ENCODE measurements at places on chromosomes 6 and 20.
A peak's percentile ranks its signal among the peaks of the same experiment; 100 is the strongest.

GRCh38 chr6:27388293-27389197 lies at the start of gene ZNF391:
TSS of gene ZNF391 (plus strand) at chr6:27388759. CDS start at chr6:27400371, 11,612 bp downstream.
- peak within 1 kb of the TSS; percentile 90 for H3K27ac ChIP-seq
- H3K36me3 ChIP-seq, result no peaks in the 10 kb centered on the region
- DNase-seq, result peak; percentile 79
- no peaks in the 10 kb centered on the region for H3K27me3 ChIP-seq

- no peak overlapping the region for H3K27ac ChIP-seq
- peaks cover 10% of the 10 kb centered on the region for H3K4me1 ChIP-seq
- DNase-seq, result no peak
- H3K4me3 ChIP-seq, result no peak overlapping the region
Observed at GRCh38 chr6:137290601-137291261, 71.5 kb upstream of the IFNGR1 start.

GRCh38 chr6:44217332-44218143 lies 812 bp downstream of the MYMX start:
- DNase-seq, result no peak
- no peak overlapping the region for H3K27ac ChIP-seq
- H3K4me3 ChIP-seq, result no peak overlapping the region
- peaks cover 9% of the 10 kb centered on the region for H3K27me3 ChIP-seq
- peaks cover 33% of the 10 kb centered on the region for H3K4me1 ChIP-seq

- no peak overlapping the region for H3K4me3 ChIP-seq
- H3K4me1 ChIP-seq, result no peaks in the 10 kb centered on the region
- H3K27me3 ChIP-seq, result peaks cover 1% of the 10 kb centered on the region
- no peak overlapping the region for H3K27ac ChIP-seq
Observed at GRCh38 chr20:61937146-61937962, 128.3 kb downstream of the TAF4 start.

DNA sequence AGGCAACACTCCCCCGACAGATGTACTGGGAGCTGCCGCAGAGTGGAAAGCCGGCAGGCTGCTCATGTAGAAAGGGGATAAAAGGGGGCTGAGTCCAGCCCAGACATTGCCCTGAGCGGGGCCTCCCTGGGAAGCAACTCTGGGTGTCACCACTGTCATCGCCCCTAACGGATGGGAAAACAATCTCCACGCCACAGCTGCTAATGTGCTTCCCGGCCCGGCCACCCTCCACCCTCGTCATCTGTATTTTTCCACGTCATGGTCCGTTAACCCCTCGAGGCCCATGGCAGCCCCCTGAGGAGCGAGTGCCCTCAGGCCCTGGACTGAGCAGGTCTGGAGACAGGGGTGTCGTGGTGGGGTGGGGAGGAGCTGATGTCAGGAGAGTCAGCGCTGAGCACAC lies 227.4 kb downstream of the DLL1 start:
- no peak for DNase-seq
- no peaks in the 10 kb centered on the region for H3K27me3 ChIP-seq
- no peak overlapping the region for H3K4me3 ChIP-seq
- H3K27ac ChIP-seq, result no peak overlapping the region
- H3K4me1 ChIP-seq, result no peaks in the 10 kb centered on the region

DNA sequence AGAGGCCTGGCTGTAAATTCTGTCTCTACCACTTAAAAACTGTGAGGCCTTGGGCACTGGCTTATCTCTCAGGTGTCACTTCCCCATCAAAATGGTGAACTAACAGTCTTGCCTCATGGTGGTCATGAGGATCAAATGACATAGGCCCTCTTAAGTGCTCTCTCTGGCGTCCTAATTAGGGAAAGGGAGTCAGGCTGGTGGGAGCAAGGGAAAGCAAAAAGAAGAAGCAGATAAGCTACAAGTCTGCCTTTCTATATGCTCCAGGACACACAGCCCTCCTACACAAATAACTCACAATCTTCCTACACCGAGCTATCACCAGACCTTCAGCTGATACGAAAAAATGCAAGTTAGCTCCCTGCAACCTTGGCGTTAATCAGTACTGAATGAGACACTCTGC lies 19.5 kb upstream of the SLC22A16 start:
- H3K27me3 ChIP-seq, result peaks cover 6% of the 10 kb centered on the region
- H3K4me3 ChIP-seq, result no peak overlapping the region
- no peak for DNase-seq
- no peak overlapping the region for H3K27ac ChIP-seq
- no peaks in the 10 kb centered on the region for H3K36me3 ChIP-seq

- no peaks in the 10 kb centered on the region for H3K36me3 ChIP-seq
- H3K27ac ChIP-seq, result no peak overlapping the region
- DNase-seq, result no peak
- no peaks in the 10 kb centered on the region for H3K27me3 ChIP-seq
- H3K4me3 ChIP-seq, result no peak overlapping the region
Observed at GRCh38 chr6:134680021-134680420, 269.9 kb downstream of the ALDH8A1 start.

GRCh38 chr20:58839474-58839874 lies 11.2 kb downstream of the GNAS-AS1 start:
- H3K27me3 ChIP-seq, result peaks cover 67% of the 10 kb centered on the region
- peaks cover 16% of the 10 kb centered on the region for H3K4me1 ChIP-seq
- H3K27ac ChIP-seq, result no peak overlapping the region
- peaks cover 6% of the 10 kb centered on the region for H3K36me3 ChIP-seq
- no peak overlapping the region for H3K4me3 ChIP-seq
- peak; percentile 52 for DNase-seq

GRCh38 chr6:138655828-138656227 lies 117.7 kb upstream of the CCDC28A start:
- H3K27me3 ChIP-seq, result peaks cover 32% of the 10 kb centered on the region
- DNase-seq, result no peak
- H3K36me3 ChIP-seq, result no peaks in the 10 kb centered on the region
- H3K4me3 ChIP-seq, result no peak overlapping the region
- H3K4me1 ChIP-seq, result peaks cover 18% of the 10 kb centered on the region

DNA sequence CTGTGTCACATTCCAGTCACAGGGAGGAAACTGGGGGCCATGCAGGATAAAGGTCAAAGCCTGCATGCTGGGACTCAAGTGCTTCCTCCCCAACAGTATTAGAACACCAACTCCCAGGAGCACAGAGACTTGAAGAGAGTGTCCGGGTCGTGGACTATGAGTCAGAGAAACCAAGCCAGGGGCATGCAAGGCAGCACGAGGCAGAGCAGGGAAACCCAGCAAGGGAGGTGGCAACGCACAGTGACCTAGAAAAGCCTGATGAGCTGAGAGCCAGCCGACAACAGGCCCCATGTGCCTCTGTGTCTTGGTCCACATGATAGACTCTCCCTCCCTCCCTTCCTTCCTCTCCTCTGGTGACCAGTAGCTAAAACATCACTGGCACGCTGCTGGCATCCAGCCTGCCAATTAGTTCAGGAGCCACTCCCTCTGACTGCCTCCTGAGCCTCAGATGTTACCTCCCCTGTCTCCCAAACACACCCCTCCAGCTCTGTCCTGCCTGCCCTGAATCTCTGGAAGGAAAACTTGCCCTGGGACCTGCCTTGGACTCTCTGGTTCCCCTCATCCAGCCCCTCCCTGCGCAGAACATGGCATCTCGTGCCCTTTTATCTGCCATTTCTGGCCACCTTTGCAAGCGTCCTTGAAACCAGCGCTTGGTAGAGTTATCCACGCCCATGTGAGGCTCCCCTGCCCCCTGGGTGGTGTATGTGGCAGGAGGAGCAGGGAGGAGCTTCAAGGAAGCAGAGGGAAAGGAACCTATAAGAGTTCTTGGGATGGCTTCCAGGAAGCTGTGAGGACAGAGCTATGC lies 16.2 kb upstream of the RNF39 start:
- H3K27ac ChIP-seq, result no peak overlapping the region
- no peaks in the 10 kb centered on the region for H3K36me3 ChIP-seq
- H3K4me1 ChIP-seq, result no peaks in the 10 kb centered on the region
- no peak overlapping the region for H3K4me3 ChIP-seq
- DNase-seq, result no peak
- H3K27me3 ChIP-seq, result peaks cover 49% of the 10 kb centered on the region

DNA sequence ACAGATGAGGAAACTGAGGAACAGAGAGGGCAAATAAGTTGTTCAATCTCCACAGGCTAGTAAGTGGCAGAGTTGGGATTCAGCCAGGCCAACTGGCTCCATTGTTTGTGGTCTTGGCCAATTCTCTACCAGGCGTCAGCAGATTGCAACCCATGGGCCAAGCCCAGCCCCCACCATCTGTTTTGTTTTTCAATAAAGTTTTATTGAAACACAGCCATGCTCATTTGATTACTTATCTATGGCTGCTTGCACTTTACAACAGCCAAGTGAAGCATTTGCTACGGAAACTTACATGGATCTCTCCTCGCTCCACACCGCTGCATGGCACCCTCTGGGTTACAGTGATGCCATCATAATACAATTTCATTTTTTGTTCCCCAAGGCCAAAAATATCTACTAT lies 90.8 kb downstream of the ZNF217 start:
- H3K27me3 ChIP-seq, result no peaks in the 10 kb centered on the region
- no peak overlapping the region for H3K4me3 ChIP-seq
- no peaks in the 10 kb centered on the region for H3K36me3 ChIP-seq
- H3K27ac ChIP-seq, result no peak overlapping the region
- no peaks in the 10 kb centered on the region for H3K4me1 ChIP-seq

- peak overlapping the region; percentile 70 for H3K27ac ChIP-seq
- peaks cover 39% of the 10 kb centered on the region for H3K4me1 ChIP-seq
- H3K36me3 ChIP-seq, result no peaks in the 10 kb centered on the region
- DNase-seq, result no peak
Observed at GRCh38 chr6:25278261-25278913, 787 bp upstream of the CARMIL1 start.

- no peaks in the 10 kb centered on the region for H3K27me3 ChIP-seq
- H3K27ac ChIP-seq, result no peak overlapping the region
- no peaks in the 10 kb centered on the region for H3K36me3 ChIP-seq
- H3K4me3 ChIP-seq, result no peak overlapping the region
- peaks cover 5% of the 10 kb centered on the region for H3K4me1 ChIP-seq
Observed at GRCh38 chr20:64220420-64220819, 35.1 kb upstream of the PCMTD2 start.

DNA sequence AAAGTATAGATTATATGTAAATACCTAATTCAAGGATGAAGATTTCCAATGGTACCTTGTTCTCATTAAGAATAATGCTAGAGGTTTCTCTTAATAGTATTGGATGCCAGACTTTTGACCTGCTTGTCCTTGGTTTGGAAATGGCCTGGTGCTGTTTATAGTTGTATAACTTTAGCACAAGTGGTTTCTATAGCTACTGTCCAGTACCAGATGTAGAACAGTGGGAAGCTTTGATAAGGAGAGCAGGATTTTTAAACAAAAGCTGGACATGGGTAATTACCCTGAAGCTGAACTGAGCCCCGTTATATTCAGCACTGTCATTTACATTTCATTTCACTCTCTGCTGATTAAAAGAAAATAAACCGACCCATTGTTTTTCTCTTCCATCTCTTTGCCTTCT lies 43.7 kb downstream of the TRMT11 start:
- DNase-seq, result no peak
- H3K36me3 ChIP-seq, result peaks cover 47% of the 10 kb centered on the region
- H3K4me3 ChIP-seq, result no peak overlapping the region
- no peaks in the 10 kb centered on the region for H3K27me3 ChIP-seq
- no peaks in the 10 kb centered on the region for H3K4me1 ChIP-seq

GRCh38 chr20:16017656-16018055 lies 555.6 kb downstream of the KIF16B start:
- H3K36me3 ChIP-seq, result no peaks in the 10 kb centered on the region
- H3K4me1 ChIP-seq, result no peaks in the 10 kb centered on the region
- no peak for DNase-seq
- H3K27me3 ChIP-seq, result no peaks in the 10 kb centered on the region
- H3K4me3 ChIP-seq, result no peak overlapping the region

GRCh38 chr6:39664173-39664572 lies 61.0 kb downstream of the KIF6 start:
- no peak overlapping the region for H3K27ac ChIP-seq
- no peak overlapping the region for H3K4me3 ChIP-seq
- H3K4me1 ChIP-seq, result no peaks in the 10 kb centered on the region
- no peaks in the 10 kb centered on the region for H3K36me3 ChIP-seq

GRCh38 chr20:17941826-17942196 lies 26.8 kb downstream of the SNX5 start:
- no peaks in the 10 kb centered on the region for H3K27me3 ChIP-seq
- no peak overlapping the region for H3K27ac ChIP-seq
- peaks cover 60% of the 10 kb centered on the region for H3K36me3 ChIP-seq
- H3K4me3 ChIP-seq, result no peak overlapping the region
- no peak for DNase-seq

- H3K36me3 ChIP-seq, result no peaks in the 10 kb centered on the region
- no peaks in the 10 kb centered on the region for H3K4me1 ChIP-seq
- no peak overlapping the region for H3K27ac ChIP-seq
- no peak overlapping the region for H3K4me3 ChIP-seq
- DNase-seq, result no peak
Observed at GRCh38 chr6:64062960-64063683, 427.5 kb downstream of the PHF3 start.

DNA sequence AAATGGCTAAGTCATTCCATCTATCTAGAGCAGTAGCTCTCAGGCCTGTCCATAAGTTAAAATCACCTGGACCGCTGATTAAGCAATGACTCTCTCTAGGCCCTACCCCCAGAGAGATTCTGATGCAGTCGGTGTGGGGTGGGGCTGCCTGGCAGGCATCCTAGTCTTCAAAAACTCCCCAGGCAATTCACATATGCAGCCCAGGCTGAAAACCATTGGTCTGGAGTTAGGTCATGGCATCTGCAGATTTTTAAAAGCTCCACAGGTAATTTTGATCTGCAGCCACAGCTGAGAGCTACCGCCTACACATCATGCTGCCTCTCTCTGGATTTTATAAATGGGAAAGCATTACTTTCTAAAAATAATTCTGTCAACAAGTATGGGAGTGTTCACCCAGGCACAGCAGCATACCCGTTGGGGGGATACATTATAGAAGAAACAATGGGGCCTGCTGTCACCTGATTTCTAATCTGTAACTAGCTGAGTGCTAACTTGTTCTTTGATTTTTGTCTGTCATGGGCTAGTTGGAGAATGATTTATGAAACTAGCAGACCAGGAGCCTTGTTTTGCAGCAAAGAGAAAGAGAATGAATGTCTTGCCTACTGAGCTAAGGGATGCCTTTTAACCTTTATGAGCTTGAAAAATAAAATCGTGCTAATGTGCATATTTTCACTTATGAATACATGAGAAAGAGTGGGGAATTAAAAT lies 44.1 kb upstream of the ATXN1 start:
- H3K27me3 ChIP-seq, result no peaks in the 10 kb centered on the region
- no peak overlapping the region for H3K27ac ChIP-seq
- H3K4me1 ChIP-seq, result peaks cover 26% of the 10 kb centered on the region
- no peaks in the 10 kb centered on the region for H3K36me3 ChIP-seq
- H3K4me3 ChIP-seq, result no peak overlapping the region

DNA sequence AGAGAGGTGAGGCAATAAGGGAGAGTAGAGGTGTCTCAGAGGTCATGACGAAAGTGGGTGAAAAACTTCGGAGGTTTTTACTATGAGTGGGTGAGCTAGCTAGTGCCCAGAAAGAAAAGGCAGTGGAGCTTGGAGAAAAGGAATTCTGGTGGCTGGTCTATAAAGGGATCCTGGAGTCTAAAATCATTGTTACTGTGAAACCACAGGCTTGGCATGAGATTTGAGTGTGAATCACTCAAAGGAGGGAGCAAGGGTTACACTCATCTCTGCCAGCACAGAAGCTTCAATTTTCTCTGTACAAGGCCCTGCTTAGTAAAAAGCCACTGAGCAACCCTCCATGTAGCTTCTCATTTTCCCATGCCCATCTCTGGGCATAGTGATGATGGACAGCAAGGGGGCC lies 47.5 kb downstream of the CD83 start:
- no peak overlapping the region for H3K4me3 ChIP-seq
- H3K27me3 ChIP-seq, result no peaks in the 10 kb centered on the region
- no peak for DNase-seq
